ENCODE measurements at places on chromosomes 5 and 9.

DNA sequence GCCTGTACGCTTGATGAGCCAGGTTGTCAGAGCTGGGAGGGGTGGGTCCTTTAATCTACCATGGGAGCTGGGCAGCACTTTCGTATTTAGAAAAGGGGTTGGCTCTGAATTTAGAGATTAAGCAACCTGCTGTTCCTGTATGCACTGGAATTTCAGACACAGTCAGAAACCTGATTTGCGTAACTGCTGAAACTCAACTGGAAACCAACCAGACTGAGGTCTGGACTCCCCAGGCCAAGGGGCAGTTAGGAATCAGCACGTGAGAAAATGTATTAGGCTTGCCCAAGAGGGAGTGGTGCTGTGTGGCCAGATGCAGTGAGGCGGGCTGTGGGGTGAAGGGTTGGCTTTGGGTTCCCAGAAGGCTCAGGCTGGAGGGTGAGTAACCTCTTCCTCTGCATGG lies 235.0 kb downstream of the GOLPH3 start:
- no peak for DNase-seq

- DNase-seq = no peak
Observed at GRCh38 chr9:7639471-7639870, 160.1 kb downstream of the DMAC1 start.

GRCh38 chr9:138117836-138118235 lies 240.3 kb downstream of the CACNA1B start:
- DNase-seq = no peak

GRCh38 chr9:76880210-76880609 lies 25.7 kb downstream of the PRUNE2 start:
- no peak for DNase-seq

GRCh38 chr9:122777935-122778627 lies 10.7 kb upstream of the OR5C1 start:
- DNase-seq = no peak

DNA sequence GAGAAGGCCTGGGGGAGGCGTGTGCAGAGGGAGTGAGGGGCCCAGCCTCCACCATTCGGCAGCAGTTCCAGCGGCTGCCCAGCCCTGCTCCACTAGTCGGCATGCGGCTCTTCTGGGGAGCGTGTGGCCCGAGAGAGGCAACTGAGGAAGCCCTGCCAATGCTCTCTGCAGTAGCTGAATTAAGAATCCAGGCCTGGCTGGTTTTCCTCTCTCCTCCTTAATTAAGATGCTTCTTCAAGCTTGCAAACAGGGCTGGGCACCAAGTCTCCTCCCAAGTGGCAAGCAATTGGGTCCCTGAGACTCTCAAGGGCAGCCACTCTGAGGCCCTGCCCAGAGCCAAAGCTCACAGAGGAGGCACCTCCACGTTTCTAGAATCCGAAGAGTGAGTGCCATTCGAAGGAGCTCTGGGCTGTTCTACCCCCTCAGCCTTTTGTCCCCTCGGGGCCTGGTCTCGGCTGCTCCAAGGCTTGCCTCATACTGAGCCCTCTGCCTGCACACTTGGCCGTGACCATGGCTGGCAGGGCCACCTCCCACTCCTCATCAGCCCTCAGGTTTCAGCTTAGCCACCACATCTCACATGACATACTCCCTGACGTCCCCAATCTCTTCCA lies 75.4 kb upstream of the LRRTM2 start:
- DNase-seq = peak; percentile 33

DNA sequence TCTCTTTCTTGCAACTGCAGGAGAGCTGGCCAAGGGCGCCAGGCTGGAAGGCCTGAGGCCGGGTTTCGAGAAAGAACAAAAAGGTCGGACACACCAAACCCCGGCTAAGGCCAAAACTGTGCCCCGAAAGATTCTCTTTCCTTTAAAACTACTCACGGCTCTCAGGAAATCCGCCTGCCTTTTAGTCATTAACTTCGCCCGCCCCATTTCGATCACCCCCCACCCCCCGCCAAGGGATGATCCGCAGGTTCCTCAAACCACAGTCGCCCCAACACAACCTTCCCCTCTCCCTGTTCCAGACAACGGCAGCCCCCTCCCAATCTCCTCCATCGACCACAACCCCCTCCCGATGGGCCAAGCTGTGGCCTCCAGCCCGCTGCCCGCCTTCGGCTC lies 536 bp downstream of the FEM1C start:
- DNase-seq = no peak

- DNase-seq = no peak
Observed at GRCh38 chr5:72441862-72442540, 65.2 kb downstream of the ZNF366 start.

DNA sequence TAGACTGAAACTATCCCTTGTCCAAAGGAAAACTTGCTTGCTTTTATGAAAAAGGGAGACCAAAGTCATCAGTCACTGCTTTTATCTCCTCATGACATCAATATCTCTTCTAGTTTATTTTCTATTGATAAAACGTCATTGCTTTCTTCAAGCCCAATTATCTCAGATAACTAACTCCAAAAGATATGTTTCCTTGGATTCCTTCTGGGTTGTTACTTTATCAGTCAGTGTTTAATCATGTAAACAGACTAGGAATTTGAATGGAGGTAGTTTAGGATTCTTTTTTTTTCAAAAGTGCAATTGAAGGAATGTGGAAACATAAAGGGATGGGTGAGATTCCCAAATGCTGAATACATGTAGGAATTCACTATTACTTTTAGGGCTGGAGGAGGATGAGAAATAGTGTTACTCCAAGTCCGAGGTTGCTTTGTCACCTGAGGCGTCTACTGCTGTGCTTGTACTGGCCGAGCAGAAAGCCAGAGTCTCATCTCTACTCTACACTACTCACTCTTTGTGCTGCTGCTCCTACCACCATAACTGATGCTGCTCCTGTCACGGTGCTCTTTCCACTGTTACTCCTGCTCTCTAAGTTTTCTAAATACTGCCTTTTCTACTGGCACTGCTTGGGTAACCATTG lies 1697.1 kb upstream of the NUDT12 start:
- no peak for DNase-seq

DNA sequence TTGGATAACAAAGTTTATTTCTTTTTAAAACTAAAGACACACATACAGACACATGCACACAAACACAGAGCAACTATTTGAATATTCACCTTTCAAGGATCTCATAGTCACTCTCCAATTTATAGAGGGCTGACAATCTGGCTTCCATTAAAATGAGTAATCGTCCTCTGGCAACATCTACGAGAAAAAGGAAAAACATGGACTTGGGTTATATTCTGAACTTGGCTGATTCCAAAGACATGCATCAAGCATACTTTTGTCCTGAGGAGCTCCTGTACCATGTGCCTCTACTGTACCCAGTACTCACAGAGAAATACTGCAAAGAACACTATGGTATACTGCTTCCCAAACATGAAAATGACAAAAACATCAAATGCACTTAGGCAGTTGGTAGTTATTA lies 15.4 kb downstream of the IARS1 start:
- no peak for DNase-seq

GRCh38 chr5:33272288-33272687 lies 168.5 kb upstream of the TARS1 start:
- no peak for DNase-seq

- no peak for DNase-seq
Observed at GRCh38 chr9:4932681-4933080, 52.4 kb upstream of the JAK2 start.

GRCh38 chr5:173233347-173234128 lies 1.5 kb downstream of the NKX2-5 start:
- no peak for DNase-seq

Data from GM13976 (cell line).